ENCODE measurements at places on chromosomes 2 and 18.

DNA sequence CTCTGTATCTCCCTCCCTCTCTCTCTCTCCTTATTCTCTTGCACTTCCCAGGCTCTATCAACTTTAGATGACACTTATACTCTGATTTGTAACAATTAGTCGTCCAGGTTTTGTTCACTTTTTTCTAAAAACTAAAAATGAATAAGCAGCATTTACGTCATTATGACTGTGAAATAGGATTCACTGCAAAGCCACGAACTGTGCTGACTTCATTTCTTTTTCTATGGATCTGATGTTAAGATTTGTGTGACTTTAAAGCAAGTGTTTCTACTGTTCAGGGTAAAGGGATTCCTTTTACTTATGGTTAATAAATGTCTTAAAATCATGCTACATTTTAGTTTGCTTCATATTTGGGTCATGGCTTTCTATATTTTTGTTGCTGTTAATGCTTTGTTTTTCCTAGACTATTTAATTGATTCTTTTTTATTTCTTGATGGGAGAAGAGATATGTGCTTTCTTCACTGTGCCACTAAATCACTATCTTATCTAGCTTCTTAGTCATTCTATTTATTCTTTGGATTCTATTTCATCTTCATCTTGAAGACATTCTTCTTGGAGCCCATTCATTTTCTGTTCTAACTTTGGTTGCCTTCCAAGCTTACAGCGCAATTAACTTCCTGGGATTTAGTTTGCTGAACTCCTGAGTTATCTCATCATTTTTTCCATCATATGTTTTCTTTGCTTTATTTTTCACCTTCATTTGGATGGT lies 480.4 kb upstream of the TRIB2 start:
- no peak for DNase-seq

- DNase-seq = no peak
These were observed 70.0 kb downstream of the TBR1 start for GRCh38 chr2:161486111-161486510.

- no peak for DNase-seq
These were observed 55.0 kb downstream of the PKDCC start for GRCh38 chr2:42102591-42103450.

DNA sequence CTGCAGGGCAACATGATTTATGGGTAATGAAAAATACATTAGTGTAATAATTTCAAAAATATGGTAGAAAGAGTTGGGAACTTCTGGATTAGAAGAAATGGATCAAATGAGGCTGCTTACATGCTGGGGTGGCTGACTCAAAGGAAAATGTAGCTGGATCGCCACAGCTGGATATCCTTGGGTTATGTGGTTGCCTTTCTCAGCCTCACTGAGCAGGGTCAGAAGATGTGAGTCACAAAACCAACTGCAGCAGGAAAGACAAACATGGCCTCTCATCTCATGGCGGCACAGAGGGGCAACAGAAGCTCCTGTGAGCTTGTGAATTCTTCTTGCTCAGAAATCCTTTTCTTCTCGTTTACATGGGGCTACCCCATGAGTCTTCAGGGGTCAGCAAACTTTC lies 317.1 kb upstream of the SPRED2 start:
- no peak for DNase-seq

GRCh38 chr2:9831670-9832069 lies 11.6 kb upstream of the TAF1B start:
- no peak for DNase-seq

DNA sequence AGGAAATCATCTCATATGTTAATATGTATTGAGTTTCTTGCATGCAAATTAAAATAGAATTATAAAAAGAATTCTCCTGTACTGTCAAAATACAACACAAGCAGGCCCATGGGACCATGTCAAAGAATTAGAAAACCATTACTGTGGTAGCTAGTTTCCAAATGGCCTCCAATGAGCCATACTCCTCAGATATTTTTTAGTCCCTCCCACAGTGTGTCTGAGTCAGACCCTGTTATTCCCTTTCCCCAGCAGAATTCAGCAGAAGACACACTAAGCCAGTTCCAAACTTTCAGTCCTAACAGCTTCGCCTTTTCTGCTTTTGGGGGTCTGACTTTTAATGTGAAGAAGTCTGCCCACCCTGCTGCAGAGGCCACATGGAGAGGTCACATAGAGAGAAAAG lies 86.7 kb downstream of the FIGN start:
- no peak for DNase-seq

- no peak for DNase-seq
These were observed 236.3 kb upstream of the RASGRP3 start for GRCh38 chr2:33240178-33240577.

DNA sequence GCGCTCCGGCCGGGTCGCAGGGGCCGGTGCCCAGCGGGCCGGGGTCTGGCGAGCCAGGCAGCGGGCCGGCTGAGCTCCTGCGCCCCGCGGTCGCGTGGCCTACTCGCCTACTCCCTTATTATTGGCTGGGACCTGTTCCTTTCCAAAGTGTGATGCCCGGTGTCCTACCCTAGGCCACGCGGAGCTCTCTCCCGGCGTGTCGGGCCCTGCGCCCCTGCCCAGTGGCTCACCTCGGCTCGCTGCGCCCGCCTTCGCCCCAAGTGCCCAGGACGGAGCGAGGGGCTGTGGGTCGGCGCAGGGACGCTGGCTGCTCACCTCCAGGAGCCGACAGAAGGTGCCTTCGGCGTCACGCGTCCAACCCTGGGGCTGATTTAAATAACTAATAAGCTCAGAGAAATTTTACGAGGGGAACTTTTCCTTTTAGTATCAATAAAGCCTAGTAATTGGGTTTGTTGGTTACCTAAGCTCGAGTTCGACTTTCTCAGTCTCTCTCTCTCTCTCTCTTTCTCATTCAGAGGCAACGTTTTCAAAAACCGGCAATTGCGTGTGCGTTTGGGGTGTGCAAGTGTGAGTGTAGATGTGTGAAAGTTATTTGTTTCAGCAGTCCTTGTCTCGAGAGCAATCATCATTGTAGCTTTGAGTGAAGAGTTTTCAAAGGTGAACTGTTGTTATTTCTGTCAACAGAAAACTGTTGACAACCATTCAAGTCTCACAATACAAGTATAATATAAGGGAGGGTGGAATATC lies 7.0 kb upstream of the SATB2 start:
- no peak for DNase-seq

DNA sequence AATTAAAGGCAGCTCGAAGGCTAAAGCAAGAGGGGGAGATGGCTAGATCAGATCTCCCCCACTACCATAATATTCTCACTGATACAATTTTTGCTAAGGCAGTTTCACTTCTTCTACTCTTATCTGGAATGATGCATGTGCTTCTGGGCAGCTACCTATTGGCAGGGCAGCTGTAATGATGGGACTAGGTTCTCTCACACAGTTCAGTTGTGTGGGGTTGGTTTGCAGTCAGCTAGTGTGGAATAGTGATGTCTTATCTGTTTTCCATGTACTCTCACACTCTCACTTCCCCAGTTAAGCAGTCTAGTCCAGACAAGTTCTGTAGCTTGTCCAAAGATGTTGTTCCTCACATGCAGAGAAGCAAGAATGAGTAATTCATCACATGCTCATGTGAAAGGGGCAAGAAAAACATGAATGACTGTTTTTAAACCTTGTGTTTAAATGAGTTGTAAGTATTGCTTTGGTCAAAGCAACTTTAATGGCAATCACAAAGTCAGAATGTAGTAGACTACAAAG lies 836.1 kb downstream of the CBLN2 start:
- no peak for DNase-seq

GRCh38 chr18:317618-318017 lies 49.8 kb upstream of the THOC1 start:
- no peak for DNase-seq

- DNase-seq = no peak
These were observed 259.1 kb upstream of the RBMS1 start for GRCh38 chr2:160752475-160753330.

DNA sequence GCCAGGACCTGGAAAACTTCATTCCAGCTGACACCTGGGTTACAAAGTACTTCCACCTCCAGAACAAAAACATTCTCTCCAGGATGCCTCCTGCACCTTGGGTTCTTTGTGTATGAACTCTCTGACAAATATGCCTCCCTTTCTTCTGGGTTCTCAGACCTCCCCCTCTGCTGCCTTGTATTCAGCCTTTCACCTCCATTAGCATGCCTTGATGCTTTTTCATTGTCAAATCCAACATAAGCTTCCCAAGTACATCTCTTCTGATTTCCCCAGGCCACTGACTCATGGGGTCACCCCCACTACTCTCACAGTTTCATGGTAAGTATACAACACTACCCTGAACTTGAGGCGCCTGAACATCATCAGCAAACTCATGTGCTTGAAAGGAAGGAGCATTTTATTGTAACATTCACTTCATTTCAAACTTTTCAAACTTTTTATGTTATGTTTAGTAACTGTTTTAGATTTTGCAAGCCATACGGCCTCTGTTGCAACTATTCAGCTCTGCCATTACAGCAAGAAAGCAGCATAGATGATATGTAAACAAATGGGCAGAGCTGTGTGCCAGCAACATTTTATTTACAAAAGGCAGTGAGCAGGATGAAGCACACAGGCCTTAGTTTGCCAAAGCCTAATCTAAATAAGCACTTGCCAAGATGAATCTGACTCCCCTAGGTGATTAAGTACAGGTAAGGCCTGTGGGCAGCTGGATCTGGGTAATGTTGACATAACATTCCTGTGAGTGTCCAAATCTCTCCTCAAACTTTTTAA lies 32.5 kb upstream of the MRPS9 start:
- no peak for DNase-seq

GRCh38 chr2:16085073-16085472 lies 144.7 kb downstream of the MYCN start:
- no peak for DNase-seq

GRCh38 chr18:72742002-72742401 lies 125.8 kb downstream of the NETO1 start:
- no peak for DNase-seq

DNA sequence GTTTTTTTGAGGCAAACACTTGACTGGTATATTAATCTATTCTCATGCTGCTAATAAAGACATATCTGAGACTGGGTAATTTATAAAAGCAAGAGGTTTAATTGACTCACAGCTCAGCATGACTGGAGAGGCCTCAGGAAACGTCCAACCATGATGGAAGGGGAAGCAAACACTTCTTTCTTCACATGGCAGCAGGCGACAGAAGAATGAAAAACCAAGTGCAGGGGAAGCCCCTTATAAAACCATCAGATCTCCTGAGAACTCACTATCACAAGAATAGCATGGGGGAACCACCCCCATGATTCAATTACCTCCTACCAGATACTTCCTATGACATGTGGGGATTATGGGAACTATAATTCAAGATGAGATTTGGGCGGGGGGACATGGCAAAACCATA lies 136.2 kb upstream of the MAPRE2 start:
- DNase-seq = no peak

DNA sequence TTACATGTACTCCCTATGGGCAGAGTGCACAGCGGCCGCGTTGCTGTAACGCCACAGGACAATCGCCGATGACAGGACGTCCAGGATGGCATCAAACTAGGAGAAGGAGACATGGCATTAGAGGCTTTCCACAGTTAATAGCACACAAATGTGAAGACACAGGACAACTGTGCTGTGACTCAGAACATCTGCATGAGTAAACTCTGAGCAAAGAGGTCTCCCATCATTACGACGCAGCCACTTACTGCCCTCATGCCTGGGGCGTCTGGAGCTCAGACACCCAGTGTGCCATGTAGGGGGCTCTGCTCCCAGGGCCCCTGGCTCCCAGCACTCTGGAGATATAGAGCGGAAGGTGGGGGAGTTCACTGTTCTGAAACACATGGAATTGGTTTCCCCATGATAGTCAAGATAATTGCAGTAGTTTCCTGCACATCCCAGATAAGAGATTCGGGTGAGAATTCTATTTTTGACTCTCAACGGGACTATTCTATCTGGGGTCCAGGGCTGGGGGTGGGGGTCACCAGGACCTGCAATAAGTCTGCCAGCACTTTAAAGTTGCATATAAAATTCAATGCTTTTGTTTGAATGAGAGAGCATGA lies 168.1 kb downstream of the TMEM163 start:
- DNase-seq = no peak

DNA sequence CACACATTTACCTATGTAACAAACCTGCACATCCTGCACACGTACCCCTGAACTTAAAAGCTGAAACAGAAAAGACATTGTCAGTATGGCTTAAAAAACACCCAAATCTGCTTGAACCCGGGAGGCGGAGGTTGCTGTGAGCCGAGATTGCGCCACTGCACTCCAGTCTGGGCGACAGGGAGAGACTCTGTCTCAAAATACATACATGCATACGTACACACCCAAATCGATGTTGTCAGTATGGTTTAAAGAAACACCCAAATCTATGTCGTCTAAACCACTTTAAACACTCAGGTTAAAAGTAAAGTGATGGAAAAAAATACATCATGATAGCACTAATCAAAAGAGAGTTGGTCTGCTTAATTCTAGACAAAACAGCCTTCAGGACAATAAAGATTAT lies 257.5 kb downstream of the RPRM start:
- DNase-seq = no peak

DNA sequence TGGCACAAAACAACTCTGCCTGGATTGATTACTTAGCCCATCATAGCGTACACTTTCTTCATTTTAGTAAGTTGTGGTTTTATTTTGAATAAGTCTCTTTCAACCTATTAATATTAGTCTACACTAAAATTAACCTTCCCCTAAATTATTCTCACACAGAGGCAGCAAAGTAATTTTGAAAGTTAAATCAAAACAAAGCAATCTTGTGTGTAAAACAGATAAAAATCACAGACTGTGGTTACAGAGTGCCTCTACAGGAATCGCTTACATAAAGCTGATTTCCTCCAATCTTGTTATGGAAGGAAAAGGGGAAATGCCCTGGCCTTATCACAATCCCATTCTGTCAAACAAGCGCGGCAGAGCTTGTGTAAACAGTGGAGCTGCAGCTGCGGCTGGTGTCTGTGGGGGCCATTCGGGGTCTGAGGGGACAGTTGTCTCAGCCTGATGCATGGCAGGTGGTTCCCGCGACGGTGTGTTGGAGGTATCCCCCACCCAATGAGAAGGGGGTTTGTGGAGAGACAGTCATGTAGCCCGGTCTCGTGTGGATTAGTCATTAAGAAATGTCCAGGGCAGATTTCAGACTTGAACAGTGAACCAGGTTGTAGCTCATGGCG lies 42.1 kb downstream of the BCL2L11 start:
- no peak for DNase-seq

- DNase-seq = no peak
These were observed 19.1 kb upstream of the TEX51 start for GRCh38 chr2:126879348-126880298.

DNA sequence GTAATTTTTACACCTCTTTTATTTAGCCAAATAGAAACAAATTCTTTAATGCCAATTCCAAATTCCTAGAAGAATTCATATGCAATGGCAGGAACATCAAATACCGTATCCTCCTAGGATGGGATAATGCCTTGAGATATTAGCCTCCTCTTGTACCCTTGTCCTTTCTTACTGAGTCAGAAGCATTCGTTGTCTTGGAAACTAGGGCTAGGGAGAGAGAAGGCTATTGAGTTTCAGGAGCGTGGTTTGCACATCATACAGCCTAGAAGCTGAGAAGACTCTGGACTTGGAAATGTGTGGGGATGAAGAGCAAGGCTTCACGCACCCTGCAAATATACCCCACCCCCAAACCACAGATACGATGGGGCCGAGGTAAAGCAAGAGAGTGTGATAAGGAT lies 300.7 kb downstream of the SP3 start:
- no peak for DNase-seq

GRCh38 chr2:96117701-96118588 lies 1.6 kb upstream of the ADRA2B start:
- DNase-seq = no peak

GRCh38 chr2:83991992-83992391 lies 467.1 kb downstream of the SUCLG1 start:
- no peak for DNase-seq

All from hippocampal formation (tissue), 2 donors.